ENCODE measurements at places on chromosomes 6 and 20.

GRCh38 chr6:1244941-1245340 lies 67.0 kb upstream of the FOXQ1 start:
- no peak for DNase-seq

- DNase-seq = peak; percentile 49
These were observed 4.3 kb downstream of the KCNQ5 start for GRCh38 chr6:72626126-72626525.

- no peak for DNase-seq
These were observed 58.9 kb downstream of the RREB1 start for GRCh38 chr6:7166410-7167293.

DNA sequence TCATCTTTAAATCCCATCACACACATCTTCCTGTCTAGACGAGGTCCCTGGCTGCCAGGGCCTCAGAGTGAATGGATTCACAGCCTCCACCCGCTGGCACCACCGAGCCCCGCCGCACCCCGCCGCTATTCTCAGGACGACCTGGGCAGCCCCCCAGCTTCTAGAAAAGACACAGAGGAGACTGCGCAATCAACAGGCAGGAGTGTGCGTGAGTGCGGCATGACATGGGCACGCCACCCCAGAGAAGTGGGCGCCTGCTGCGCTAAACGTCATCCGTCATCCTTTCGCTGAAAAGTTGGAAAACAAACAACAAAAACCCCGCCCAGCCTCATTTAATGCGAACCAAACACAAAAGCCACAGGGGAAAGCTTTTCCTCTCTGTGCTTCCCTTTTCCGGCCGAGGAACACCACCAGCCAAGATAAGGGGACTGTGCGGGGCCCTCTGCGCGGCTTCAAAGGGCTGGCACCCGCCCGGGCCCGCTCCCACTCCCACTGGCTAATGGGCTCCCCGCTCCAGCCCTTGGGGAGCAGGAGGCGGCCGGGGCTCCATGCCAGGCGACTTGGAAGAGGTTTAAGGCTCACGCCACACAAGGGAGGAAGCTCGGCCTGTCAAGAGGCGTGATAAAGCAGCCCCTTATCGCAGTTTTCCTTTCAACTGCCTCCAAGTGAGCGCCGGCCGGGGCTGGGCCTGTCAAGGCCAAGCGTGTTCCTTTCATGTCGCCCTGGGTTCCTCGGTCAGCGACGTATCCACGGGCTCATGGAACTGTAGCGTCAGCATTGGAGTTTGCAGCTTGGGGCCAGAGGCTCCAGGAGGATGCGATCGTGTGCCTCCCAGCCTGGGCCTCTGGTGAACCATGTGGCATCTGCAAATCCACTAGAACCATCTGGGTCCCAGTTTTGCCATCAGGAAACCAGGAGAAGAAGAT lies 50.1 kb downstream of the NFATC2 start:
- no peak for DNase-seq

DNA sequence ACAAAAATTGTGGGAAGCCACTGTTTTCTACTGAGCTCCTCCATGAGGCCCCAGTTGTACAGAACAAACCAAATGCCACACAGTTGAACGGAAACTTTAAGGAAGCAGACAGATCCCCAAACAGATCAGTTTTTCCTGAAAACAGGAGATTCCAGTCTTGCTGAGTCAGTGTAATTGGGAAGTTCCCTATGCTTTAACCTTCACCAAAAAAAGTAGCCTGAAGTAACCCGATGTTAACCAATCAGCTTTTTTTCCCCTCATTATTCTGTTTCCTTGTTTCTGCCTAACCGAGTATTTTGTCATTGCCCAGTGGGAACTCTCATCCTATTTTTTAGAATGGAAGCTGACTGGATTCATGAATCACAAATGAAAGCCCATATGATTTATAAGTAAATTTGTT lies 36.7 kb downstream of the MARCKS start:
- DNase-seq = no peak

GRCh38 chr20:20839771-20840170 lies 127.3 kb upstream of the RALGAPA2 start:
- no peak for DNase-seq

DNA sequence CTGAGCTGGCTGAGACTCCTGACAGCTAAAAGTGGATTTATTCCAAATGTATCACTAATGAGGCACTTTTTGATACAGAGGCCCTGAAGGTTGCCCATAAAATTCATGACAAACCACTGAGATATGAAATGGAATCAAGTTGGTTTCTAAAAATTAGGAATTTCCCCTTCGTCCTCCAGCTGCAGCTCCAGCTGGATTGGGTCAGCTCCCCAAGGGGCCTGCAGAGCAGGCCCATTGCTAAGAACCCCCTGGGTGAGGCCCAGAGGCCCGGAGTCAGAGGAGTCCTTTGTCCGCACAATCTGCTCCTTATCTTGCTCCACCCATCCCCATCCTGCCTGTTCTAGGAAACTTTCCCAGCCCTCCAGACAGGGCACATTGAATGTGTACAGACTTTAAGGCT lies 163.5 kb upstream of the TOP1 start:
- DNase-seq = no peak
